Renal cortical epithelial cell (primary cell): ENCODE measurements at places on chromosomes 2 and 18.
A peak's percentile ranks its signal among the peaks of the same experiment; 100 is the strongest.

DNA sequence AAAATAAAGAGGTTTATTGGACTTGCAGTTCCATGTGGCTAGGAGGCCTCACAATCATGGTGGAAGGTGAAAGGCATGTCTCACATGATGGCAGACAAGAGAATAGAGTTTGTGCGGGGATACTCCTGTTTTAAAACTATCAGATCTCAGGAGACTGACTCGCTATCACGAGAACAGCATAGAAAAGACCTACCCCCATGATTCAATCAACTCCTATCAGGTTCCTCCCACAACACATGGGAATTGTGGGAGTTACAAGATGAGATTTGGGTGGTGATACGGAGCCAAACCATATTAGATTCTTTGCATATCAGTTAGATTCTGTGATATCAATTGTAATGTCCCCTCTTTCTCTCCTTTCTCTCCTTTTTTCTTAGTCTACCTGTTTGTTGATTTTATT is 1178.7 kb upstream of the LRRTM1 start:
- DNase-seq, result no peak

DNA sequence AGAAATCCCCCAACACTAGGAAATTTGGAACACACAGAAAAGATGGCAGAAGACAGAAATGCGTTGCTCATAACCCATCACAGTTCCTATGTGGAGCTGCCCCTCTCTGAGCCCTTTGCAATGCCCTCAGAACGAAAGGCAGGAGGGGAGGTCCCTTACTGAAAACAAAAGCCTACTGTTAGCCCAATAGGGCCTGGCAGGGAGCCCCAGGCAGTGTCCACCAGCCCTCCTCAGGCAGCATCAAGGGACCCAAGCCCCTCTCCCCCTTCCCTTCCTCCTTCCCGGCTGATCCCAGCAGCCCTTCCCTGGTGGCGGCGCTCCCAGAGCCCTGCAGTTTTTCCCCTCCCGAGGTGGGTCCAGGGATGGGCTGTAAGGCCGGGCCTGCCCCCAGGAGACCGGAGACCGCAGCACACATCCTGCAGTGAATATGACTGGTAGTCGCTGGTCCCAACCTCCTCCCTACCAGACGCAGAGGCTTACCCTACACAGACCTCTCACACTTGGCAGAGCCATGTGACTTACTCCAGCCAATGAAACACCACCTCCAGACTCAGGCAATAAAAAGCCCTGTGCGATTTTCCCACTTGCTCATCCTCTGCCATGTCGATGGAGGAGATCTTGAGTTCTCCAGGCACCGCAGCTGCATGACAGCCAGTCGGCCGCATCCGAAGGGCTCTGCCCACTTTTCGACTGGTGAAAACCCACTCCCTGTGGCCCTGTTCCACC is 19.4 kb upstream of the DUSP2 start:
- DNase-seq, result no peak

DNA sequence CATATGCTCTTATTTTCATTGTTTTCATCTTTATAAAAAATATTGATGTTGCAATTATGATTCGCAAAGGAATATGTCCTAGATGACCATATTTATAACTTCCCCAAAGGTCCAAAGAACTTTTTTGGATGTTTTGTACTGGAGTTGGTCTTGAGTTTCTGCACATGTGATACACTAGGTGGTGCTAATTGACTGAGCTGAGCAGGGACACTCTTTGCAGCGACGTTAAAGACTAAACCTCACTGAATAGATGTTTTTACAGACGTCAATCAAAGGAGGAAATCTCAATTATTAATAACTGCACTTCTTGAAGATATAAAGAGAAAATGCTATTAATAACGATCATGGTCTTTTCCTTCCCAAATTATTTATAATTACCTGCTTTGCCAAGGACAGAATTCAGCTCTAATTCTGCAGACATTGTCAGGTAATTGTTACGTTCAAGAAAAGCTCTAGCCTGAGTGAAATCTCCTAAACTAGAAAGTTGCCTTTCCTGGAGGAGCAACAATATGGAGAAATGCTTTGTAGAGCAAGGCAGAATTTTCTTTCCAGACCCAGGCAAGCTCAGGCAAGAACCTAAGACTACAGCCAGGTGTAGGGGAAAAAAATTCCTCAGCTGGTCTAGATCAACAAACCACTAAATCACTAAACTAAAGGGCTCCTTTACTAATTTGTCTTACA is 119.3 kb upstream of the RBBP8 start:
- DNase-seq, result peak; percentile 59

DNA sequence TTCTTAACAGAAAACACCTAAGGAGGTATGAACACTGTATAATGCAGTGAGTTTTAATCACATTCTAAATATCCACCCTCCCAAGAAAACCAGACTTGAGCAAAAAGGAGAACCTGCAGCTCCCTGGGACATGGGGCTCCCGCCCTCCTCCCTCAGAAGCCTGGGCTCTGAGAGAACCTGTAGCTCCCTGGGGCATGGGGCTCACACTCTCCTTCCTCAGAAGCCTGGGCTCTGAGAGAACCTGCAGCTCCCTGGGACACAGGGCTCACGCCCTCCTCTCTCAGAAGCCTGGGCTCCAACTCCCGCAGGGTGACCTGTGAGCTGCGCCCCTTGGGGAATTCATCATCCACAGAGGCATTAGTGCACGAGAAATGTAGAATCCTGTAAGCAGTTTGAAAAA is 222.9 kb downstream of the SNTG2 start:
- DNase-seq, result no peak

DNA sequence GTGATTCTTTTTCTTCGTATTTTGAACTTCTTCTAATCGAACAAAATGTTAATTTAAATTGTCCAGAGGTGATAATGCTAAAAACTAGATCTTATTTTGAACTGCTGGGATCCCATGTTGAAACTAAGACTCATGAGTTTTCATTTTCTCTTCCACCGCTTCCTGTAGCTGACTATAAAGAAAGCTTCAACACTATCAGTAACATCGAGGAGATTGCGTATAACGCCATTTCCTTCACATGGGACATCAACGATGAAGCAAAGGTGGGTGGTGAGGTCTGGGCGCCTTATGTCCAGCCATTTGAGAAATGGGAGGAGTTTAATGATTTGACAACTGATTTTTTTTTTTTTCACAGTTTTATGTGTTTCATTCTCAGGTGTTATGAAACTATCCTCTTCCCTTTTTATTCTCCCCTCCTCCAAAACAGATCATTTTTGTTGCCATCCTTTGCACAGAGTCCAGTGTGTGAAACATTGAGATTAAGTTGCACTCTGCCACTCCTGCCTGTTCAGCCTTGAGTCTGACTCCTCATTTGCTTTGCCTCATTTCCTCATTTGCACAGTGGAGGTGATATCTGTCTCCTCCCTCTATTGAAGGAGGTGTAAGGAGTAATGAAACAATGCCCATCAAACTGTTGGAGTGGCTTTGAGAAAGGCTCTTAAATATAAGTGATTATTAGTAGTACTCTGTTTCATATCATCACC is 13.8 kb downstream of the GRHL1 start:
- DNase-seq, result no peak

GRCh38 chr18:63676526-63677323 is 15.0 kb upstream of the SERPINB3 start:
- peak; percentile 36 for DNase-seq

DNA sequence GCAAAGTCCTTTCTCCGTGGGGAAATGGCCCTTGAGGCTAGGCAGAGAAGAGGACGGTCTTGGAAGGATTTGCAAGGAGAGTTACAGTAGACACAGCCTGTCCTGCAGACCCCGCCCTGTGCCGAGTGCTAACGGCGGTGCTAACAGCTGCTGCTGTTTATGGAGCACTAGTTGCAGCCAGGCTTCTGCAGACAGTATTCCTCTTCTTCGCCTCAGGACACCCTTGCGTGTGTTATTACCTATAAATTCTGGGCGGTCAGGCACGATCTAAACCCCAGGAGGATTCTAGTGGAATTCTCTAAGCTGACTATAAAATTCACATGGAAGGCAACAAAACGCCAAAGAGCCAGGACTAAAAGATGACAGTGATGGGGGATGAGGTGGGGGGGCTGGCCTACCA is 139.8 kb downstream of the GLI2 start:
- DNase-seq, result no peak

DNA sequence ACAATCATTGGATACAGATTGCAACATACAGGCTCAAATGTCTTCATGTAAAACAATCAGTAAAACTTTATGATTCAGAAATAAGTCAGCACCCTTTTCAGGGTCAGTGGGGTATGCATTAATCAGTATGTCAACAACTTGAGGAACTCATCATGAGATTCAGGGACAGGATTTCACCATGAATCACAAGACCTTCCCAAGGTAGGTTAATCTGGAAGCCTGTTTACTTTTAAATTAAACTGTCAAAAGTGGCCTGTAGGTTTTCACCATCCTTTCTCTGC is 104.8 kb downstream of the SP100 start:
- peak; percentile 72 for DNase-seq

- peak; percentile 33 for DNase-seq
Measured at GRCh38 chr2:29024882-29025430, 43.9 kb downstream of the TOGARAM2 start.

GRCh38 chr2:222709191-222709891 is 37.9 kb downstream of the MOGAT1 start:
- peak; percentile 83 for DNase-seq

DNA sequence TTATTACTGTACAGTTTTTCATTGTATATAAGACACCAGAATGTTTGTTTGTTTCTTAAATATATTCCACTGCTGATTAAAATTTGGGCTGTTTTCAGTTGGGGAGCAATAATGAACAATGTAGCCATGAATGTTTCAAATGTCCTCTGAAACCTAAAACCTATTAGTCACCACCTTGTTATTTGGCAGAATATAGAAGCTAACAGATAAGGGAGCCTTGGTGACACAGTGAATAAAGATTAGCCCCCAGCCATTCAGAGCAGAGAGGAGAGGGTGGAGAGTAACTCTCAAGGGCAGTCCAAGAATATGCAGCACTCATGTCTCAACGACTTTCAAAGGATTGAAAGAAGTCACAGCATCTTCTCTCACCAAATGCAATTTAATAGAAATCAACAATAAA is 43.1 kb upstream of the ATP8B1 start:
- DNase-seq, result peak; percentile 42

- peak; percentile 13 for DNase-seq
Measured at GRCh38 chr2:217714287-217714751, 288.5 kb downstream of the TNS1 start.

DNA sequence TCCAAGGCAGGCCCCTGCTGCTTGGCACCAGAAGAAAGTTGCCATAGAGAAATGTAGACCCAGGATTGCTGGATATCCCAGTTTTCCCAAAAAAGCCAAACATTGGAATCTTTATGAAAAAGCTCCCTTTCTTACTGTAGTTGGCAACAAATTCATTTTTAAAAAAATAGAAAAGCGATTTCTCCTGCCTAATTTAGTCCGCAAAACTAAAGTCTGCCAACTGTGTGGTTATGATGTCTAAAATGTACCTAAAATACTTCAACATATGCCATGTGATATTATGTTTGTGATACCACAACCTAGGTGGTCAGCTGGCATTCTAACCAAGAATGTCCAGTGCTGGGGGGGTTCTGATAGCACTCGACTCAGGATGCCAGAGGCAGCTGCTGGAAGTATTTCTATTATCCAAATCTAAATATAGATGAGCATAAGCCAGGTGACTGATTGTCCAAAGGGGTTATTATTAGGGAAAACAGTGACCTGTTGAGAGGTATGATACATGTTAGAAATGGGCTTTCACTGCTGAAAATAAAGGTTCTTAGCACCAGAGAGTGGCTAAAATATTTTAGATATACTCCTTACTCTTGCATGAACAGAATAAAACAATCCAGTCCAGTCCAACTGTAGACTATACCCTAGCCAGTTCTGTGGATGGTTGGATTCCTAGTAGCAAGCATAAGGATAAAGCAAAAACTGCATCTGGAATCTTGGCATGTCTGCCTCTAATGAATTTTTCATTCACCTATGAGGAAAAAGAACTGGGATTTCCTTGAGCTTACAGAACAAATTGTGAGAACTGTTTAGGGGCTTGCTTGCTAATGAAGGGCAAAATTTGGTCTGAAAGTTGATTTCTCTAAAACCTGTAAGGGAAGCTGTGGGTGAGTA is 101.7 kb downstream of the STK39 start:
- no peak for DNase-seq

- no peak for DNase-seq
Measured at GRCh38 chr2:203718087-203718486, 11.6 kb downstream of the CD28 start.

DNA sequence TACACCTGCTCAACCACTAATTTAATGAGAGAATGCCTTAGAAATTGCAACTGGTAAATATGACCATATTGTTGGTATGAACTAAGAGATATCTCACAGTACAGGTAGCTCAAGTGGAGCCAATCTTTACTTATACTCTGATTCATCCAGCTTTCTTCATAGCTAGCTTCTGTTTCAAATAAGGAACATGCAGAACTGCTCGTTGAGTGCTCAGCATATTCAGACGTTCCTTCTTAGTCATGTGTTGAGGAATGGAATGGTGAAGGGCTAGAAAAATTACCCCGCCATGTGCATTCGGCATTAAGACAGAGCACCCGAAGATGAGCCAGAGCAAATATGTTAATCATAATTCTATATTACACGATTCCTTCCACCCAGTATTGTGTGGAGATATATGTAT is 144.0 kb upstream of the VRK2 start:
- no peak for DNase-seq
